Activated CD8-positive, alpha-beta memory T cell treated with anti-CD3 and anti-CD28 coated beads, Interleukin-2, amount 10 ng/mL, durations not matched to agents 7 days and 5 days (primary cell): ENCODE measurements at places on chromosomes 4 and X.
A peak's percentile ranks its signal among the peaks of the same experiment; 100 is the strongest.

DNA sequence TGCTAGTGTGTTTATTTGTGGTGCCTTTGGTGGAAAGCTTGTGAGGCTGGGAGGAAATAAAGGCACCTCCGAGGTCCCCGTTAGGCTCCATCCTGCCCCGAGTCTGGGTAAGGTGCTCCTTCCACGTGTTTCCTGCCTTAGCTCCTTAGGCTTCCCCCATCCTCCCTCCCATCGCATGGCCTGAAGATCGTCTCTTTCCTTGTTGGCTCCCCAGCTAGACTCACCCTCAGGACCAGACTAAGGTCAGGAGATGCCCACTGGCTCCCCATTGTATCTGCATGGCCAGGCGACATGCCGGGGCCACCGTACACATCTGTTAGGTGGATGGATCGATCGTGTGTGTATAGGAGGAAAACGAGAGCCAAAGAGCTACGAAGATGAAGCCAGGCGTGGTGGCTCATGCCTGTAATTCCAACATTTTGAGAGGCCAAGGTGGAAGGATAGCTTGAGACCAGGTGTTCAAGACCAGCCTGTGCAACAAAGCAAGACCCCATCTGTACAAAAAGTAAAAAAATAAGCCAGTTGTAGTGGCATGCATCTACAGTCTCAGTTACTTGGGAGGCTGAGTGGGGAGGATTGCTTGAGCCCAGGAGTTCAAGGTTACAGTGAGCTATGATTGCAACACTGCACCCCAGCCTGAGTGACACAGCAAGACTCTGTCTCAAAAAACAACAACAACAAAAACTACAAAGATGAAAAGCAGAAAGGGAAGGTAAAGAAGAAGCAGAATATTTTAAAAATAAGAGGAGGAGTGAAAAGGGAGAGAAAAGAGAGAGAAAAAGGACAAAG, 53.7 kb downstream of the SEPSECS start:
- H3K27ac ChIP-seq, result no peak overlapping the region
- no peak overlapping the region for H3K4me3 ChIP-seq
- DNase-seq, result no peak
- peaks cover 9% of the 10 kb centered on the region for H3K27me3 ChIP-seq
- H3K4me1 ChIP-seq, result no peaks in the 10 kb centered on the region
- no peaks in the 10 kb centered on the region for H3K36me3 ChIP-seq

DNA sequence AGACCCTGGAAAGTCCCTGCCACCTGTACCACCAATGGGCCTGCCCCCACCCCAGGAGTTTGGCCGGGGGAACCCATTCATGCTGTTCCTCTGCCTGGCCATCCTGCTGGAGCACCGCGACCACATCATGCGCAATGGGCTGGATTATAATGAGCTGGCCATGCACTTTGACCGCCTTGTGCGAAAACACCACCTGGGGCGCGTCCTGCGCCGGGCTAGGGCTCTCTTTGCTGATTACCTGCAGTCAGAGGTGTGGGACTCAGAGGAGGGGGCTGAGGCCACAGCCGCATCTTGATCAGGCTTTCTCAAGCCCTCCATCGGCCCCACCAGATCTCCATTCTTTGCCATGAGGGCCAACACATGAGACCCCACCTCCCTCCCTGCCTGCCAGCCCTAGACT, 13.6 kb upstream of the RBM3 start:
- no peak for DNase-seq
- peaks cover 21% of the 10 kb centered on the region for H3K36me3 ChIP-seq
- no peak overlapping the region for H3K4me3 ChIP-seq
- peaks cover 4% of the 10 kb centered on the region for H3K4me1 ChIP-seq

GRCh38 chr4:187302457-187303150, 578.9 kb upstream of the FAT1 start:
- no peaks in the 10 kb centered on the region for H3K36me3 ChIP-seq
- H3K4me1 ChIP-seq, result no peaks in the 10 kb centered on the region
- no peak overlapping the region for H3K27ac ChIP-seq
- H3K27me3 ChIP-seq, result no peaks in the 10 kb centered on the region

- peaks cover 60% of the 10 kb centered on the region for H3K4me1 ChIP-seq
- DNase-seq, result peak; percentile 67
- peak overlapping the region; percentile 94 for H3K4me3 ChIP-seq
- peak overlapping the region; percentile 87 for H3K27ac ChIP-seq
- peaks cover 50% of the 10 kb centered on the region for H3K36me3 ChIP-seq
Observed at GRCh38 chr4:184648313-184649025, 778 bp downstream of the CASP3 start.

- peaks cover 9% of the 10 kb centered on the region for H3K4me1 ChIP-seq
- DNase-seq, result no peak
- no peak overlapping the region for H3K4me3 ChIP-seq
- peaks cover 60% of the 10 kb centered on the region for H3K36me3 ChIP-seq
Observed at GRCh38 chr4:99033956-99034355, 38.4 kb downstream of the METAP1 start.
